Glutamatergic neuron (in vitro differentiated cells): ENCODE measurements at places on chromosomes 7 and 10. TPM values are rescaled to one million over a fixed set of nuclear protein-coding genes. Genes with fewer than 3 reads are reported as not detected.

DNA sequence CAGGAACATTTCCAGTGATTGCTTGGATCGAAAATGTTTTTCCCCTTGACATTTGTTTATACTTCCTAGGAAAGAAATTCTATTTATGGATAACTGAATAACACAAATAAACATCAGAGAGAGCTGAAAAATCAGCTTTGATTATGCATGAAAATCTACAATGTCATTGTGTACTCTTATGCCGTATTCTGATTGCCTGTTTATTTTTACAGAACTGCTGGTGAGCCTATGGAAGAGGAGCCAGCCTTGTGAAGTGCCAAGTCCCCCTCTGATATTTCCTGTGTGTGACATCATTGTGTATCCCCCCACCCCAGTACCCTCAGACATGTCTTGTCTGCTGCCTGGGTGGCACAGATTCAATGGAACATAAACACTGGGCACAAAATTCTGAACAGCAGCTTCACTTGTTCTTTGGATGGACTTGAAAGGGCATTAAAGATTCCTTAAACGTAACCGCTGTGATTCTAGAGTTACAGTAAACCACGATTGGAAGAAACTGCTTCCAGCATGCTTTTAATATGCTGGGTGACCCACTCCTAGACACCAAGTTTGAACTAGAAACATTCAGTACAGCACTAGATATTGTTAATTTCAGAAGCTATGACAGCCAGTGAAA, 121.5 kb downstream of the TWIST1 start:
- DNase-seq = no peak

GRCh38 chr10:52391927-52392602, 78.0 kb downstream of the DKK1 start:
- no peak for DNase-seq

GRCh38 chr7:142010952-142011548, 15.4 kb downstream of the MGAM start:
- DNase-seq = no peak

PRLHR gene
- 0.22 TPM for total RNA-seq

DNA sequence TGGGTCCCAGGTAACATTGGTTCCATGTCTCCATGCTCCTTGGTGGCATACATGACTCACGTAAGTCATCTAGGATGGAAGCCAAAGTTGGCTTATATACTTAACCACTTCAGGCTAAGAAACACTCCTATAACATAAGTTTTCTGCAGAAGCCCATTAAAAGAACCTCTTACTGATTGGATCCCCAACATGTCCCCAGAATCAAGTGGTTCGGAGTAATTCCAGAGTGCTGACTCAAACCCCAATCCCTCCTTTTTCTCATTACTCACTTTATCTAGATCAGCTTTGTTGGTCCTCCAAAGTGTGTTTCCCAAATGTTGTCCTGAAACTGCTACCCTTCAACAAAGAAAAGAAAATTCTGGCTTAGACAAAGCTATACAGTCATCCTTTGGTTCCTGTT, 10.1 kb upstream of the ATOH7 start:
- no peak for DNase-seq

DNA sequence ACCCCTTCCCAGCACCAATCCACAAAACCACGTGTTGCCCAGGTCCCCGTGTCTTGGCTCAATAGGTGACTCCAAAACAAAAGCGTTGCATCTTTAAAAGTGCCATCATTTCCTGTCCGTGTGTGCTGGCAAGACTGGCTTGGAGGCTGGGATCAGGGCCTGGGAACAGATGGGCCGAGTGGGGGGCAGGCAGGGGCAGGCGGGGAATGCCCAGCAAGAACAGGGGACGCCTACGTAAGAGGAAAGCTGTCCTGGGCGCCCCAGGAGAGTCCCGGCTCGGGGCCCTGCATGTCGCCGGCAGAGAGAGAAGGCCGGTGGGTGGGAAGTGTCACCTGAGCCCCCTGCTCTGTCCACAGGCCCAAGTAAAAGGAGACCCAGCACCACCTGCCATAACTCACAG, 86.5 kb downstream of the PAXIP1 start:
- DNase-seq = no peak
